Upper lobe of right lung (tissue), 1 donor: ENCODE measurements at places on chromosomes 16 and 17. TPM values are rescaled to one million over a fixed set of nuclear protein-coding genes. Genes with fewer than 3 reads are reported as not detected.

Gene CD300LB
- 1.3 TPM for total RNA-seq

Gene MAP2K6
- total RNA-seq: 4.7 TPM

Gene RHBDF1
- total RNA-seq: 48.4 TPM

Gene KRTAP9-8
- not detected for total RNA-seq

Gene CTRB2
- total RNA-seq: 0.78 TPM

Gene SCNN1G
- total RNA-seq: 14.8 TPM

Gene STARD3
- total RNA-seq: 78.2 TPM

Gene KRTAP4-6
- not detected for total RNA-seq

Gene HIC1
- 20.8 TPM for total RNA-seq

Gene SKAP1
- 5.1 TPM for total RNA-seq

Gene INCA1
- 4.5 TPM for total RNA-seq

Gene TEN1
- 10.9 TPM for total RNA-seq

Gene AGRP
- 4.9 TPM for total RNA-seq

Gene RNU2-1
- total RNA-seq: 7,693 TPM

Gene SCPEP1
- total RNA-seq: 176 TPM

Gene ALDH3A1
- 10.5 TPM for total RNA-seq

Gene PRR35
- not detected for total RNA-seq

Gene PDE6G
- 1.0 TPM for total RNA-seq

Gene C16orf74
- total RNA-seq: 2.7 TPM

Gene MYOCD
- 4.1 TPM for total RNA-seq

Gene FBXL20
- 23.9 TPM for total RNA-seq

Gene GJC1
- 22.8 TPM for total RNA-seq

Gene SOX9
- total RNA-seq: 5.4 TPM

Gene CARD14
- total RNA-seq: 1.1 TPM

Gene SKA2
- total RNA-seq: 21.3 TPM

Gene PPP1R27
- total RNA-seq: not detected

Gene SLC12A3
- total RNA-seq: not detected

Gene ETV4
- total RNA-seq: 4.0 TPM

Gene CFAP97D1
- total RNA-seq: not detected

Gene LGALS9
- total RNA-seq: 185 TPM

Gene MYH13
- not detected for total RNA-seq
